ENCODE measurements at places on chromosomes 11 and 22.

- no peak for DNase-seq
Observed at GRCh38 chr11:125886997-125887372, 483 bp upstream of the HYLS1 start.

DNA sequence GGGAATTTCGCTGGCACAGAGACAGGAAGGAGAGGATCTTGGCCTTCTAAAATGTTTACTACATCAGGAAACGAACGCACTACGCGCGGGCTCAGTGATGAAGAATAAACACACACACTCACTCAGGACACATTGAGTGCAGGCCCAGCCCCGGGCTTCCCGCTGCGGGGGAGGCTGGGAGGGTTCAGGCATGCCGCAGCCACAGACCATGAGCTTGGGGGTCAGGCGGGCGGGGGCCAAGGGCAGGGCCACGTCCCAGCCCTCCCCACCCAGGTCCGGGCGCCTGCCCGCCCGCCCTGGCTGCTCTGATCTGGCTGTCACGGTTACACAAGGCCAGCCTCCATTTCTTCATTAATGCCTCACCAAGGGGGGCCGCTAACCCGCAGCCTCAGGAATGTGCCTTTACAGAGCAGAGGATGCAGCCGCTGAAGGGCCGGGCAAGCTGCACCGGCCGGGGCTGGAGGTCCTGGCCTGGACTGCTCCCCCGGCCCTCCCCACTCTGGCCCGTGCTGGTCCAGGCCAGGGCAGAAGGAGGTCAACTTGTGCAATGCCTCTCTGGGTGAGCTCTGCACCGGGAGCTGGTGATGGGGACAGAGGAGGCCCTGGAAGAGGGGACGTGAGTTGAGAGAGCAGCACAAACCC, 41.7 kb downstream of the IGF2 start:
- peak; percentile 33 for DNase-seq

DNA sequence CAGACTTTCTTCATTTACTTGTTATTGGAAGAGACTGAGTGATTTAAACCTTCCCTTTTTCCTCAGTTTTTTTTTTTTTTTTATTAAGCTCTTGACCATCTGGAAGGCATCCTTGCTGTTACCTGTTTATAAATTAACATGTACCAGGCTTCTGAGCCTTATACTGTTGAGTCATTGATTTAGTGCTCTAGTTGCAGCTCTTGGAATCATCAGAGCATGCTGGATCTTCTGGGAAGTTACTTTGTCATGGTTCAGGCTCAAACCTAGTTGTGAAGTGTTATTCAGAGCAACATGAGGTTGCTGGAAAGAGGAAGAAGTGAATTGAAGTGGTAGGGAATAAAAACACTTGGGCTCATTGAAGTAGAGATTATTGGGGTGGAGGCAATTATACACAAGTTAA, 6.3 kb downstream of the ZDHHC5 start:
- no peak for DNase-seq

DNA sequence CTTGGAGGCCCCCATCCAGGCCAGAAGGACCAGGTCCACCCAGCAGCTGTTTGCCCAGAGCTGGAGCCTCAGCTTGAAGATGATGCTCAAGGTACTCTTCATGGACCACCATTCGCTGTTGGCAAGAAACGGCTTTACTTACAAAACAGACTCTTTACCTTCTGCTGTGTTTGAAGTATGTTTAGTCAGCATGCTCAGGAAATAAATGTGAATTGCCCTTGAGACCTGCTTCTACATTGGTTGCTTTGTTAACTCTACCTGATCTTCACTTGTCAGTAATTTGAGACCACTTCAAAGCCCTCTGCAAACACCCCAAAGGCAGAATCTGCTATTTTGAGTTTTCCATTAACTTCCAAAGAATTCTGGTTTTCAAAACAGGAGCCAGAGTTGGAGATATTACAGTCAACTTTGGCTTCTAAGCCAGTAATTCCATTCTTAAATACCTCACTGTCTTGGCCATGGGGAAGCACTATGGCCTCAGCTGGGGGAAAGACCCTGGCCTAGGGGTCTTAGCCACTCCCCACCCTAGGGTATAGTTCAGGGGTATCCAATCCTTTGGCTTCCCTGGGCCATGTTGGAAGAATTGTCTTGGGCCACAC, 2.7 kb downstream of the UQCR10 start:
- no peak for DNase-seq

GRCh38 chr11:86068138-86068871, 579 bp downstream of the PICALM start:
- no peak for DNase-seq

DNA sequence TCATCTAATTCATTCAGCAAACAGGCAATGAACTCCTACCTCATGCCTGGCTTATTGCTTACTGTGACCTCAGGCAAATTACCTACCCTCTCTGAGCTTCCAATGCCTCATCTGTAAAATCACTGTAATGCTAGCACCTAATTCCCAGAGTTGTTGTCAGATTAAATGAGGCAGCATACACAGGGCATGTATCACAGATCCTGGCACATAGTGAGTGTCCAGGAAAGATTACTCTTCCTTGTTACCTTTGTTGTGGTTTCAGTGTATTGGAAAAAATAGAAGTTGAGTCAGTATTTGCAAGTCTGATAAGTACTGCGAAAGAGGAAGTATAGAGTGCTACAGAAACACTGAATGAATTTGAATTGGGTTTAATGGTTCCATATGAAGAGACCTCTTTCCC, 26.4 kb upstream of the LRRC55 start:
- DNase-seq = no peak

DNA sequence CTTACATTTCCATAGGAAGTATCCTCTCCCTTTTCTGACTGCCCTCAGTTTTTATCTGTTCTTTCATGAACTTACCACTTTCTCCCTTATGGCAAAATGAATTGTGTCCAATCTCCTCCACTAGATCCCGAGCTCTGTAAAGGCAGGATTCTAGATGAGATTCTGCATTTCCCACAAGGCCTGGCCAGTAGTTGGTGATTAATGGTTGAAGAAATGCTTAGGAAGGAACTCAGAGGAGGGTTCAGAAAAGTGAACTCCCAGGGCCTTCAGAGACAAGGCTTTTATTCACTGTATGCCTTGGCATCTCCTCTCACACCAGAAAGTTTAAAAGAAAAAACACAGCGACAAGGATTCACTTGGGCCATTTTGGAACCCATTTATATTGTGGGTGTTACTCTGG, 66.2 kb downstream of the CCDC81 start:
- DNase-seq = no peak

- no peak for DNase-seq
Observed at GRCh38 chr22:38249803-38250642, 22.8 kb downstream of the TMEM184B start.

DNA sequence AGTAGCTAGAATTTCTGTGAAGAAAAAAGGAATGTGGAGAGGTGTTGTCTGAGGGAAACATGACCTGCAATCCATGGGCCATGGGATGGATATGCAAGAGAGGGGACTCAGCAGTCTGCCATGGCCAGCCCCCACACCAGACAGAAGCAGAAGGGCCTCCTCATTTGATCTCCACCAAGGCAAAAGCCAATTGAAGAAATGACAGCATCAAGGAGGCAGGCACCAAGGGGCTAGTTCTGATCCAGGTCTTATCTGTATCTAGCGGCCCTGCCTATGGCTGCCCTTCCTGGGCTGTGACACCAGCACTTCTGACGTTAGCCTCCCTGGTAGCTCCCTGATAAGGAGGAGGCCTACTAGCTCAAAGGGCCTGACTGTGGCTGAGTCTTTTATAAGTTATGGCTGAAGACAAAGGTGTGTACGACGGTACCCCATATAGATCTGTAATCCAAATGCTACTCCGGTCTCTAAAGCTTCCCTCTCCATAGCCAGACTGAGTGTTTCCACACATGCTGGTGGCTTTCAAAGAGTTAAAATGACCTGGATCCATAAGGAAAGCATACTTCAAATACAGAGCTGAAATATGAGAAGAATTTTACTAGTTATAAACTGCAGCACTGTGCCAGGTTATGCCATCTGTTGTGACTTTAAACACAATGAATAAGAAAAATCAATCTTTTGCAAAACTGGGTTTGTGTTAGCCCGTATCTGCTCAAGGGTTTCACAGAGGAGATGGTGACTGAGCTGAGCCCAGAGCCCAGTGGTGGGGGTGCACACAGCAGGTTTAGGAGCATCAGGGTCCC, 34.4 kb downstream of the HIRA start:
- DNase-seq = no peak

- DNase-seq = no peak
Observed at GRCh38 chr11:35836205-35836604, 107.7 kb upstream of the LDLRAD3 start.

- DNase-seq = no peak
Observed at GRCh38 chr11:123452794-123453193, 22.7 kb downstream of the GRAMD1B start.

GRCh38 chr22:48261706-48262105, 1499.3 kb downstream of the TBC1D22A start:
- DNase-seq = no peak

DNA sequence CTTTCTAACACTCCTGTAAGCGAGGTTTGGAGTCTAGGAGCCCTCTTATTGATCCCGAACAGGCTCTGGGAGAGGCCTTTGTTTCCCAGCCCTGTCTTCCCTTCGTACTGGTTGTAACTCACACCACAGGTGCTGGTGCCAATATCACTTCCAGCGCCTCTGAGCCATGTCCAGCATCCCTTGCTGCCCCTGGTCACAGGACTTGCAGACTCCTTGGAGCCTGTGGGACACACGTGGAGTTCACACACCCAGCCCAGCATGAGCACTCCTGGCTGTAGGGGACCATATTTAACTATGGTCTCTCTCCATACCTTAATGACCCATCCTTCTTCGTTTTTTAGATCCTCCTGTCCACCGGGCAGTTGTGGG, 2.2 kb downstream of the ZBTB16 start:
- no peak for DNase-seq

GRCh38 chr22:27880778-27881394, 38.2 kb downstream of the PITPNB start:
- no peak for DNase-seq

DNA sequence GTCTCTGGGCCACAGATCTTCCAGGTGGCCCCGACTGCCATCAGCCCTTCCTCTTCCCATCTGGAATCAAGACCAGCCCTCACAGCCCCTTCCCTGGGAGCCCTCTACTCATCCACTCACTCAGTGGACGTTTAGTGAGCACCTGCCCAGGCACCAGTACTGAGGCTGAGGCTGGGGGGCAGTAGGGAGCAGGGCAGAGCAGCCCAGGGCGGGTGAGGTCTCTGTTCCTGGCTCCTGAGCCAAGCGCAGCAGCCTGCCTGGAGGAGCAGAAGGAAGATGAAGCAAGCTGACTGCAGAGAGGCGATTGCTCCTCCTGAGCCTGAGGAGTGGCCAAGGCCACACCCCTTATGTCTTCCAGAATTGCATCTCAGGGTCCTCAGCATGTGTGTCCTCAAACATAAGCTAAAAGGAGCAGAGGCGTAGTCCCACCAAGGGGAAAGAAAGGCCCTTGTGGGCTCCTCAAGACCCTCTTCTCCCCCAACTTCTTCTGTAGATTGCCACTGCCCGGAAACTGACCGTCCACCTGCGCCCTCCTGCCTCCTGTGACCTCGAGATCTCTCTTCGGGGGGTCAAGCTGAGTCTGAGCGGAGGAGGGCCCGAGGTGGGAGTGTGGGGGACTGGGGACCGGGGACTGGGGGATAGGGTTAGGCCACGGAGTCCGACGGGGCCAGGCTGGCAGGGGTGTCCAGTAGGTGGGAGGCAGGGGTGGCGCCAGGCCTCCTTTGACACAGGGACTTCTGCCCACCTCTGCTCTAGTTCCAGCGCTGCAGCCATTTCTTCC, 5.8 kb downstream of the MAPK8IP2 start:
- peak; percentile 46 for DNase-seq

GRCh38 chr11:57514538-57515331, 767 bp downstream of the SLC43A1 start:
- peak; percentile 83 for DNase-seq

GRCh38 chr11:8068605-8069221, 12.3 kb upstream of the TUB start:
- no peak for DNase-seq

DNA sequence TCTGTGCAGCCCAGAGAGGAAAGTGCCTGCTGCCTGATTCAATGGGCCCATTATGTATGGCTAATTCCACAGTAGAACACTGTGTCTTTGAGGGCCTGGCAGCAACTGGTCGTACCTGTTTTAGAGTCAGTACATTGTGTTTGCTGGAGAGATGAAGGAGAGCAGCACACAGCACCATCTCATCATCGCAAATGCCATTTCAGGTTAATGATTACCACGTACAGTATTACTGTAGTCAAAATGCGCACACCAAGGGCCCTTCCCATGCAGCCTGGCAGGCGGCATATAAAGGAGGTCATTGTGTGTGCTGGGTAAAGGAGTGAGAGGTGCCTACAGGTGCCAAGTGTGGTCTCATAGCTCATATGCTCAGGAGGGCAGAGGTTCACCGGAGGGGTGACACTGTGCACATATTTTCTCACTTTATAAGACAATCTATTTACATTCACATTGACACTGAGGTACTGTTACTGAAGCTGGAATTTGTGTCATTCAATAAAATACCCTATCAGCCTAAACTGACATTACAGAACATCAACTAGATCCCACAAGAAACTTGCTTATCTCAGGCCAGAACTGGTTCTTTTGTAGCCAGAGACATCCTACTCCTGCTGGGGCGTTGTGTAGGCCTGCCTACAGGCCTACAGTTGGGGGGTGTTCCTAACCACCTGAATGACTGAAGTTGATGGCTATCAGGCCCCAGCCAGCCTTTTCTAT, 90.4 kb downstream of the APIP start:
- no peak for DNase-seq

- DNase-seq = no peak
Observed at GRCh38 chr22:38984224-38984623, 2.1 kb downstream of the APOBEC3B start.

DNA sequence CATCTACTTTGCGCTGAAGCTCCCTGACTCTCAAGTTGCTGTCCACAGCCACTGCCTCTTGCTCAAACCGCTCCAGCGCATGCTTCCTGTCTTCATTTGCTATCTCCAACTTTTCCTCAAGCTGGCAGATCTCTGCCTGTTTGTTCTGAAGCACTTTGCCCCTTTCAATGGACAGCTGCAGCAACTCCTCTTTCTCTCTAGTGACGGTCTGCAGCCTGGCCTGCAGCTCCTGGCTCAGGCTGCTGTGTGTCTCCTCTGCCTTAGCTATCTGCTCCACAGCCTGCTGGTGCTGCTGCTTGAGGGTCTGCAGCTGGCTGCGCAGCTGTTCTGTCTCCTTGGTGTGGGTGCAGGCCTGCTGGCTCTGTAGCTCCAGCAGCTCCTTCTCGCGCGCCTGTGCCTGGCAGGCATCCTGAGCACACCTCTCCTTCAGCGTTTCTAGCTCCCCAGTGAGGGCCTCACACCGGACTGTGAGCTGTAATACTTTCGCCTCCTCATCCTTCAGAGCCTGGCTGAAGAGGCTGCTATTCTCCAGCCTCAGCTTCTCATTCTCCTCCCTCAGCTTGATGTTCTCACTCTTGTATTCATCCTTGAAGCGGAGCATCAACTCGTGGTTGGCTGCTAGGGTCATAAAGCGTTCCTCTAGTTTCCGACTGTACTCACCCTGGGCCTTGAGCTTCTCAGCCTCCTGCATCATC, 723 bp downstream of the CCDC89 start:
- no peak for DNase-seq

GRCh38 chr11:67266449-67267187, at the start of gene GRK2:
TSS of gene GRK2 (plus strand) at chr11:67266473. CDS start at chr11:67266700, 227 bp downstream.
- no peak for DNase-seq

GRCh38 chr11:1201395-1202153, 21.3 kb upstream of the MUC5B start:
- DNase-seq = no peak

GRCh38 chr22:48397531-48398180, 1430.0 kb downstream of the BRD1 start:
- no peak for DNase-seq
